Activated CD4-positive, alpha-beta T cell treated with anti-CD3 and anti-CD28 coated beads for 1 hour (primary cell): ENCODE measurements at places on chromosomes 5 and 9.
A peak's percentile ranks its signal among the peaks of the same experiment; 100 is the strongest.

- DNase-seq = peak; percentile 21
Measured at GRCh38 chr9:130866474-130866965, 30.1 kb downstream of the QRFP start.

DNA sequence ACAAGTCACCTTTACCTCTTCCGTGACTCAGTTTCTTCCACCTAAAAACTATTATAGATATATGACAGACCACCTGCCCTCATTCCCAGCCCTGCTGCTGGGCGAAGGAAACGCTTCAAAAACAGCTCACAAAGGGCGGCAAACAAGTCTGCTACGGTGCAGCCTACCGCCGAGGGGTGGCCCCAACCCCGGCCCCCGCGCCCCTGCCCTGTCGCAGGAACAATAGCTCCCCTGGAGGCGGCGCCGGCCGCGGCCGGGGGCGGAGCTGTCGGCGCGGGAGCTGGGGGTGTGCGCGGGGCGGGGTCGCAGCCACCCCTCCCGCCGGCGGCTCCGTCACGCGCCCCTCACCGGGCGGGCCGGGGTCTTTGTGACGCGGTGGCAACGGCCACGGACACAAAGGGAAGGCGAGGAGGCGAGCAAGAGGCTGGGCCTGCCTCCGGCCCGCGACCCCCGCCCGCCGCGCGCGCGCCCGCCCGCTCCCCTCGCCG lies at the start of gene TMEFF1:
TMEFF1 (plus strand) TSS at position 362 of the 488 bp plus-strand sequence. CDS start 396 bp downstream, outside the sequence.
- peak; percentile 15 for DNase-seq

- DNase-seq = no peak
Measured at GRCh38 chr5:82335806-82336205, 57.7 kb upstream of the RPS23 start.

DNA sequence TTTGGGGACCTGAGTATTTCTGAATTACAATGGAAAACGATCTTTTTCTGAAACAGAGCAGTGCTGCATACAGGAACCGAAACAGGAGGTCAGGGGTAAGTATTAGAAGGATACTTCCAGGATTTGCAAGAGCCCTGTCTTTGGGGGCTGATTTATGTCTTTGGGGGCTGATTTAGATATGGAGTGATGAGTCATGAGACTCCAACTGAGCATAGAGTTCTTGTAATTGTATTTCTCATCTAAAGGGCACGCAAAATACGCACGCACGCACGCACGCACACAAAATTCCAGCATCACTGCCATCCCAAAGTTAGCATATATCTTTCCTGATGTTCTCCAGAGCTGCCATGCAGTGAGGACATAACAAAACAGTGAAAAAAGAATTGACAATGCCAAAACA lies 414.8 kb upstream of the CCNH start:
- DNase-seq = no peak

DNA sequence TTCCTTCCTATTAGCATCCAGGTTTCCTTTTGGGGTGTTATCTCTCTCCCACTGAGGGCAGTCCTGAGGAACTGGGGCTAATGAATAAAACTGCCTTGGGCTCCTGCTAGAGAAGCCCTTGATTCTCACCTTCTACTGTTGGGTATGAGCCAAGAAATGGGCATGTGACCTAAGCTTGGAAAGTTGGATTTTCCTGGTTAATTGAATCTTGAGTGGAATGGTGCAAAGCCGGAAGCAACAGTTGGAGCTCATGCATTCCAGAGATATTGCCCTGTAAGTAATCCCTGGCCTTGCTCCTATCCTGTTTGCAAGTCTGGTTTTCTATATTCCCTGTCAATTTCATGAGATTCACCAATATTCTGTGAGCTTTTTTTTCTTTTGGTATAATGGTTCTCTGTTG lies 158.5 kb upstream of the ELL2 start:
- DNase-seq = no peak

DNA sequence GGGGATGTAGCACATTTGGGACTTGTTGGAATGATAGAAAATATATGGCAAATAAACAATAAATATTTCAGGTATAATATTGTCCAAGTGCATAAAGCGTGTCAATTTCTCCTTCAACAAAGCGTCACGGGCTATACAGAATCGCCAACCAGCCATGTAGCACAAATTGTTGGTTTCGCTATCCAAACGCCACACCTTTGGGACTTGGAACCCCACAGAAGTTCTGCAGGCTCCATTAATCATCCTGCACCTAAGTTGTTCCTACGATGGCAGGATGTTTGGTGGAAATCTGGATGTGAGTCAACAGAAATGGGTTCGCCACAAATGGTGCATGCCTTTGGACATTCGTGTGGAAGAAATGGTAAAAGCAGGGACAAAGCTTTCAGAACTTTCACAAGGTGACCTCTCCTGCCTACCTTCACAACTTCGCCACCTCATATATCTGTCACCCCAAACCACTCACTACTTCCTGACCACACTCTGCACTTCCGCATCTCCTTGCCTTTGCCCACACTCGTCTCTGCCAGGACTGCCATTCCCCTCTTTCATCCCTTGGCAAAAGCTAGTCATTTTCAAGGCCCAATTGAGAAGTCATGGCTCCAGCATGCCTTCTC lies 95.7 kb downstream of the LHFPL2 start:
- no peak for DNase-seq
